Left cardiac atrium (tissue), 4 donors: ENCODE measurements at places on chromosomes 7 and 10.

DNA sequence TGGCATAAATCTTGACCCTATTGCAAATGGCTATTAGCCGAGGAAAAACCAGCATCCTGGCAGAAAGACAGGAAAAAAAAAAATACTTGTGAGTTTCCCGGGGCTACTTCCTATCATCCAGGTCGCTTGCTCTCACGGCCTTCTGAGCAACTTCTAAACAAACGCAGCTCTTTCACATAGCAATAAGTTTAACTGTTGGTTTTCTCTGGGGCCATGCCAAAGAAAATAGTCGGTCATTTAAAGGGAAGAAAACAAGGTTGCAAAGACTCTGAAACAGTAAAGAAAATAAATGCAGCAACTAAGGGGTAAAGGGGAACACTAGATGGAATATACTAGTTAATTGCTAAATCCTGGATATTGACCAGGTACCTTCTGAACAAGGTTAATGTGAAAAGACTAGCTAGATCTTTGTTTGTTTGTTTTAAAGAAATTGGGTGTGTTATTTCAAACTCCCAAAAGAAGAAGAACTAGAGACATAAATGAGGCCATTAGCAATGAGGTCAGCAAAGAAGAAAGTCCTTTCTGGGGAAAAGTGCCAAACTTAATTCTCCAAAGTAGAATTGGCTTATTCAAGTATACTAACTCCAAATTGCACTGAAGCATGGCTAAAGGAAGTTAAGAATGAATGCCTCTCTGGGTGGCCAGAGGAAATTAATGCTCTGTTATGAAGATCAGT lies 54.2 kb downstream of the SLC39A12 start:
- no peak for DNase-seq

- no peak for DNase-seq
Measured at GRCh38 chr7:15158141-15158810, 255.7 kb upstream of the DGKB start.

DNA sequence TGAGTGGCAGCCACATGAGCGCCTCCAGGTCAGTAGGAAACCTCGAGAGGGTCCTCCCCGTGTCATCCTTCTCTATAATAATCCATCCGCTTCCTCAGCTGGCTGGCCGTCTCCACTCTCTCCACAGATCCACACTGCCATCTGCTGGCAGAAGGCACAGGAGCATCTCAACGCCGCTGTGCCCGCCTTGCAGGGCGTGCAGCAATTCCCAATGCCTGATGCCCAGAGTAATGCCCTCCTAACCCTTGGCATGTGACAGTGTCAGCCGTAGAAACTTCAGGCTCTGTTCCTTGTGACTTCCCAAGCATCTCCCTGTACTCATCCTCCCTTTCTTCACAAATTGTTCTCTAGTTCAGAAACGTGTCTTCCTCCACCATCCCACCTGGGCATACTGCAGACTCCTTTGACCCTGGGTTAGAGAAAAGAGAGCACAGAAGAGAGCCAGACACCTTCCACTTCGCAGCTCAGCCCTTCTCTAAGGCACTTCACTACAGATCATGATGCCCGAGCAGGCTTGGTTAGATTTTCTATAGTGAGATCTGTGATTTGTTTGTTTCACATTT lies 70.8 kb downstream of the XPNPEP1 start:
- peak; percentile 84 for DNase-seq

DNA sequence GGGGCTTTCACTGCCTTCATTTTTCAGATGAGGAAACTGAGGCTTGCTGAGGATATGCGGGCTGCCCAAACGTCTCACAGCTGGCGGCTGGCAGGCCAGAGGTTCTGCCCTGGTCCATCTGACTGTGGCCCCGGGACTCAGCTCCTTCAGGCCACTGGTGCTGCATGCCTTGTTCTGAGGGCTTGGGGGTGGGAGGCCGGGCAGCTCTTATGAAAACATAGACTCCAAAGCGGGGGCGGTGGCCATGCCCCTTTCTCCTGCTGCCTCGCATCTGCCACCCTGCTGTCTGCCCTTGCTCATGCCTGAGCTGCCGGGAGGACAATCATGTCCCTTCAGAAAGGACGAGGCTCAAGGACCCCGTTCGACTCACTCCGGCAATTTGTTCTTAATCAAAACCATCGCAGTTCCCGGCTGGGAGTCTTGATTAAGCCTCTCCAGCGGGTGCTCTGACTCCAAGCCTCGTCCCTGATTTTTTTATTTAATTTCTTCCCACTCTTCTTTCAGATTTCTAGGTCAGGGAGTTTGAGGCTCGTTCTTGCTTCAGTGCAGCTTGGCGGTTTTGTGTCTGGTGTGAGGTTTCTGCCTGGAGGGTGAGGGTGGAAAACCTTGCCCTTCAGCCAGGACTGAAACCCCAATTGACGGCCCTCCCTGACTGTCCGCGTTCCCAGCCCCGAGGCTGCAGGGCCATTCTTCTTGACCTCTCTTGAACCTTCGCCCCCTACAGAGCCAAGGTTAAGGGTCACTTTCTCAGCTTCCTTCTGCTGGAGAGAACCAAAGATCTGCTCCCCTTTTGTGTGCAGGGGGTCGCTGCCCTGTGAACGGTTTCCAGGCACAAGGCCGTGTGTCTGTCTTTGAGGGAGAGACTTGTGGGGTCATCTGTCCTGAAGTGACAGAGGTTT lies 120.8 kb downstream of the DNAJB6 start:
- no peak for DNase-seq

GRCh38 chr10:123205041-123205440 lies 50.8 kb downstream of the BUB3 start:
- no peak for DNase-seq

- DNase-seq = no peak
Measured at GRCh38 chr10:3548702-3549101, 236.3 kb downstream of the KLF6 start.
